ENCODE measurements at places on chromosomes 7 and 10. TPM values are rescaled to one million over a fixed set of nuclear protein-coding genes. Genes with fewer than 3 reads are reported as not detected.

The GPNMB gene
- total RNA-seq, result 77.5 TPM

The GTPBP10 gene
- 66.7 TPM for total RNA-seq

The ERLIN1 gene
- 15.6 TPM for total RNA-seq

The FKBP14 gene
- 55.4 TPM for total RNA-seq

The GNAT3 gene
- not detected for total RNA-seq

Measured in umbilical cord (tissue), 2 donors.